Activated CD4-positive, alpha-beta T cell treated with anti-CD3 and anti-CD28 coated beads for 48 hours (primary cell): ENCODE measurements at places on chromosomes 13 and 19.

GRCh38 chr13:112835796-112836195 lies 133.2 kb upstream of the MCF2L start:
- DNase-seq = no peak

DNA sequence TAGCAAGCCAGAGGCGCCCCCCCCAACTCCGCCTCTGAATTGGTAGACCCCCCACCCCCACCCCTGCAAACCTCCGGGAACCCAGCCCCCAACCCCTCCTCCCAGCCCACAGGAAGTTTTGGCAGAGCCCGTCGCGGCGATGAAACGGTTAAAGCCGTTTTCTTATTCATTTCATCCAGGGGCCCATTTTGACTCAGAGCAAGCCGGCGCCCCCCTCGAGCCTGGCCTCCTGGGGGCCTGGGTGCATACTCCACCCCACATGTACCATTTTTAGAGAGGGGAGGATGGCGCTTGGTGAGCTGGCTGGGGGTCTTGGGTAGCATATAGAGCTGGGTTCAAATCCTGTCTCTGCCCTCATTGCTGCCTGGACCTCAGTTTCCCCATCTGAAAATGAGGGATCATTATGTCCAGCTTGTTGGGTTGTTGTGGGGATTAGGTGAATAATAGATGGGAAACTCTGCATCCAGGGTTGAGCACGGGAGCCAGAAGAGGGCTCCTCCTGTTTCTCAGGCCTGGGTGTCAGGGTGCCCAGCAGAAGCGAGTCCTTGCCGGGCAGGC lies 7.9 kb upstream of the JUNB start:
- peak; percentile 84 for DNase-seq

- no peak for DNase-seq
Measured at GRCh38 chr13:28697441-28697840, 21.3 kb downstream of the SLC46A3 start.

- DNase-seq = no peak
Measured at GRCh38 chr13:24894972-24895300, 131.0 kb downstream of the RNF17 start.

DNA sequence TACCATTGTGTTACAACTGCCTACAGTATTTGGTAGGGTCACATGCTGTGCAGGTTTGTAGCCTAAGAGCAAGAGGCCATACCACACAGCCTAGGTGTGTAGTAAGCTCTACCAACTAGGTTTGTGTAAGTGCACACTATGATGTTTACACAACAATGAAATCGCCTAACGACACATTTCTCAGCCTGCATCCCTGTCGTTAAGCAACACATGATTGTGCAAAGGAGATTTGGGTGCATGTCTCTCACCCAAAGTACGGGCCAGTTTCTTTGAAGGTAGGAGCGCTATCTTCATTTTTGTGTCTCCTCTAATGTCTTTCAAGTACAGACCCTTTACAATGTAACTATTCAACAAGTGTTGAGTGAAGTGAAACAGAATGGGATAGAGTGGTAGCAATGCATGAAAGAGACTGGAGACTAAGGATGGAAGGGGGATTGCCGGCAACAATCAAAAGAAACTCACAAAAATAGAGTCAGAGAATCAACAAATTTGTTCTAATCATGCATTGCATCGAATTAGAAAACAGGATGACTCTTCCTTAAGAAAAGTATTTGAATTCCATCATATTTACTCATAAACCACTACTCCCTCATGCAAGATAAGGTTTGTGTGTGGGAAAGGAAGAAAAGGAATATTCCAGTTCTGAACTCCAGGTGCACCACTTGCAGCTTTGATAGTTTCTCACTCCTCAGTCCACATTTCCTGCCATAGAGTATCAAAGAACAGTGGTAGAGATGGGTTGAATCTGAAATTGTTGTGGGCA lies 60.2 kb upstream of the TNFRSF19 start:
- no peak for DNase-seq

DNA sequence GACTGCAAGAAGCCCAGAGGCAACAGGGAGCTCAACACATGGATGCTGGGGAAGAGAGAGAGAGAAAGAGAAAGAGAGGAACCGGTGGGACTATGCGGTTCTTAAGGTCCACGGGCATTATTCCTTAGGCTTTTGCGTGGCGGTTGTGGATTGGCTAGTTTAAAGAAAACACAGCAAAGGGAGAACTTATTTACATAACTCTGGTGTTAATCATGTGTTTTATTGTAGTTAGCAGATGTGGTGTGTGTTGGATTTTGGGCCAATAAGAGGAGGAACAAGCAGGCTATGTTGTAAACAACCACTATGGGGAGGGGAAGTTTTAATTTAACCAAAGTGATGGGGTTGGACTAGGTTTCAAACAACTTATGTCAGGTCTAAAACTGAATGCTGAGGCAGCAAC lies 275.3 kb upstream of the KLF12 start:
- no peak for DNase-seq

GRCh38 chr19:34041925-34042521 lies 130.3 kb upstream of the LSM14A start:
- DNase-seq = peak; percentile 89

DNA sequence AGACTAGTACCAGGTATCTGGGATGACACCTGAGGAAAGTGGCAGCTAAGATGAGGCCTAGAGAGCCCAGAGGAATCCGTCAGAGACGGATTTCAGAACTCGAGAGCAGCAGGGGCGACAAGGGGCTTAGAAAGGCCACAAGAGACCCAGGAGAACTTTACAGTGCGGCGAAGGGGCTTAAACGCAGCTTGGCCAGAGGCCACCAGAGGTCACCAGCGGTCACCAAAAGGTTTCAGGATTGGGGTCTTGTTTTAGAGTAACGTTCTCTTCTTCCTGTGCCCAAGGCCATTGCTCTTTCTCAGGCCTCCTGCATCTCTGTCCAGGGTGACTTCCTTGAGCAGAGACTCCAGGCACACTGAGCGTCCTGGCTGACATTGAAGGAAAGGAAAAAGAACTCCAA lies 2.2 kb downstream of the ZSCAN22 start:
- DNase-seq = peak; percentile 28

GRCh38 chr13:50916701-50917184 lies 7.2 kb downstream of the RNASEH2B start:
- DNase-seq = no peak

DNA sequence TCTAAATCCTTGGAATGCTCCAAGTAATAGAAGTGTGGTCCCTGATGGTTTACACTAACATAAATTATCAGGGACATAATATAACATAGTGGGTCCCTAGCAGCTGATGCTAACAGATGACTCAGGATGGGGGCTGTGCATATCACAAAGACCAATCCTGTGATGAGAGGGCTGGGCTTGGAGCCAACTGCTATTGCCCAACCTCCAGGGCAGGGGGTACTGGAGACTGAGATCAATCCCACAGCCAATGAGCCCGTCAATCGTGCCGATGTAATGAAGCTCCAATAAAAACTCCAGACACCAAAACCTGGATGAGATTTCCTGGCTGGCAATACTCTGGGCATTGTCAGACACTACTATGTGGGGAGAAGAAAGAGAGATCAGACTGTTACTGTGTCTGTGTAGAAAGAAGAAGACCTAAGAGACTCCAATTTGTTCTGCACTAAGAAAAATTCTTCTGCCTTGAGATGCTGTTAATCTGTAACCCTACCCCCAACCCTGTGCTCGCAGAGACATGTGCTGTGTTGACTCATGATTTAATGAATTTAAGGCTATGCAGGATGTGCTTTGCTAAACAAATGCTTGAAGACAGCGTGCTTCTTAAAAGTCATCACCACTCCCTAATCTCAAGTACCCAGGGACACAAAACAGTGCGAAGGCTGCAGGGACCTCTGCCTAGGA lies 33.4 kb downstream of the ABCC4 start:
- no peak for DNase-seq

GRCh38 chr19:46442808-46443450 lies 14.2 kb upstream of the PNMA8C start:
- no peak for DNase-seq

- peak; percentile 20 for DNase-seq
Measured at GRCh38 chr19:19259741-19260140, 13.4 kb downstream of the TM6SF2 start.

DNA sequence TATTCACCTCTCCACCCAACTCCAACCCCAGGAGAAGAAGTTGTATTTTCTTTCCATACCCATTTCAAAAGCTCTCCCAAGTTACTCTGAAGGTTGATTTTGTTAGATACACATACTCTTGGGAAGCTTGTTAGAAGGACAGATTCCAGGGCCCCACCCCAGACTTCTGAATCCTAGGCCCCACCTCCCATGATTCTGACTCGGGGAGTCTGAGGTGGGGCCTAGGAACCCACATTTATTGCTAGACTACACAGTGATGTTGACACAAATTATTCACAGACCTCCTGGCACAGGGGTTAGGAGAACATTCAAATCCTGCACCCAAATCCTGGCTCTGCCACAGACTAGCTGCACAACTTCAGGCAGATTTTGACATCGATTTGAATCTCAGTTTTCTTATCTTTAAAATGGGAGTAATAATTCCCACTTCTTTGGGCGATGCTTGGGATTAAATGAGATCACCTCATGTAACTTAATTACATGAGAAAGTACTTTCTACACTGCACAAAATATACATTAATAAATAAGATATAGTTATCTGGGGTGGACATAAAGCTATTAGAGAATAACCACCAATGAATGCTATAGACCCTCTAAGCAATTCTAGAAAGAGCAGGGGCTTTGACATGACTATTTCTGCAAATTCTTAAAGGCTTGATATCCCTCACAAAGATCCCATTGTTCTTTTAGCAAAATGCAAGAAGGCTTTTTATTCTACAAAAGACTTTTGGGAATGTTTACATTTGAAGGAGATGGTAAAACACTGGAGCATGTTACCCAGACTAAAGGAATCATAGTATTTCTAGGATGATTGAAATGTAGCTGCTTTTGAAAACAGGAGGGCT lies 18.0 kb downstream of the MBNL2 start:
- DNase-seq = no peak

DNA sequence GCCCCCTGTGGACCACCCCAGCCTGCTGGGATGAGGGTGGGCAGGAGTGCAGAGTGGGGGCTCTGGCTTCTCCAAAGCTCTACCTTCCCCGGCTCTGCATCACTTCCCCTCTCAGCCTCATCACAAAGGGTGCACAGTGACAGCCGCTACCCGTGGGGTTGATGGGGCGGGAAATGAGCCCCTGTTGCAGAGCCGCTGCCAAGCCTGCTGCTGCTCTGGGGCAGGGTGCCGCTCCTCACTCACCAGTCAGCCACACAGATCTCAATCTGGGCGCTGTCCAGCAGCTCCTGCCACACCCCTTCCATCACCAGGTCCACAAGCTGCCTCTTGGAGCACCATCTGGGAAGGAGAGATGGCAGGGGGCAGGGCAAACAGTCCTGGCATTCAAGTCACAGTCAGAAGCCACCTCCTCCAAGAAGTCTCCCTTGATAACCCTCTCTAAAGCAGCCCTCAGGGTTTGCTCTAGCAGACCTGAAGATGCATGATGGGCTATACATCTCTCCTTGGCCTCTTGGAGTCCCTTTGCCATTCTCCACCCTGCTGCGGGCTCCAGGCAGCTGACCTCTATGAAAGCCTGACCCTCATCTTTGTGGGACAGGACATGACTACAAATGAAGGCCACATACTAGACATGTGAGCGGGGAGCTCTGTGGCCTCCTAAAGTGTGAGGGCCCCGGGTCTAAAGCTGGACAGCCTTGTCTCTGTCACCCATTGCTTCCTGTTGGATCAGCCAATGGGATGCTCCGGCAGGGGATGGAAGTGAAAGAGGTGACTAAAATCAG lies 15.7 kb downstream of the MRPS12 start:
- DNase-seq = no peak

GRCh38 chr19:1954532-1954933 lies 13.6 kb downstream of the CSNK1G2 start:
- DNase-seq = no peak

GRCh38 chr19:15178629-15179308 lies 22.0 kb downstream of the NOTCH3 start:
- DNase-seq = no peak

- DNase-seq = no peak
Measured at GRCh38 chr13:99867535-99868257, 103.9 kb downstream of the ZIC5 start.

- DNase-seq = no peak
Measured at GRCh38 chr13:23386533-23386932, 47.0 kb downstream of the SACS start.

GRCh38 chr13:85659493-85659892 lies 139.7 kb downstream of the SLITRK6 start:
- no peak for DNase-seq

- DNase-seq = no peak
Measured at GRCh38 chr19:46213156-46213555, 16.4 kb upstream of the IGFL1 start.

DNA sequence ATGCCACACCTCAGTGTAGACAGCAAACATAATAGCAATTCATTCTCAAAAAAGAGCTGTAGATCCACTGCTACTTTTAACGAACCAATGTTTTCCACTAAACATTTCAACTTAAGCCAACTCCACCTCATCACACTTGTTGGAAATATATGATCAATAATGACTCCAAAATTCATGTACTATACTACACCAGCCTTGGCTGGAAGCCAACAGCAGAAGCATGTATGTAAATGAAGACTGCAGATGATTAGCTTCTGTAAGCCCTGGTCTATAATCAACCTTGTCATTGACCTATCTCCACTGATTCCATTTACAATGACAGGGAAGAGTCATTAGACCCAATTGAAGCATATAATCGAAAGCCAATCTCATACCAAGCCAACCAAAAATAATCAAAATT lies 71.7 kb downstream of the STK24 start:
- no peak for DNase-seq

- no peak for DNase-seq
Measured at GRCh38 chr19:18397242-18398202, at the start of gene LRRC25. TSS of gene LRRC25 (minus strand) at chr19:18397622. CDS start at chr19:18396963, 659 bp downstream.

- no peak for DNase-seq
Measured at GRCh38 chr13:40456979-40457553, 209.4 kb downstream of the FOXO1 start.

- no peak for DNase-seq
Measured at GRCh38 chr13:103315711-103316110, 249.5 kb upstream of the SLC10A2 start.

- DNase-seq = no peak
Measured at GRCh38 chr13:93259527-93260080, 33.0 kb downstream of the GPC6 start.
